Jurkat, Clone E6-1 (cell line): ENCODE measurements at places on chromosomes 4 and X.

DNA sequence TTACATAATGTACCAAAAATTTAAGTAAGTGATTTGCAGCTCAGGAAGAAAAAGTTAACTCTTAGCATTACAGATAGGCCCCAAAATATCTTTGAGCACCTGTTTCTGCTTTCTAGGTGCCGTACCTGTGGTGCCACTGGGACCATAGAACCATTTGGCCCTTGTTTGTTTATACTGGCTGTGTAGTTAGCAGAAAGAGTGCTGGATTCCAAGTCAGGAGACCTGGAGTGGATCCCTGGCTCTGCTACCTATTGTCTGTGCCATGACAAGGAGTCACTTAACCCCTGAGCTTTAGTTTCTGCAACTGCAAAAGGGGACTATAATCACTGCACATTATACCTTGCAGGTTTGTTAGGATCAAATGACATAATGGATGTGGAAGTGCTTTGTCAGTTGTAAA lies 137.8 kb upstream of the GPR101 start:
- no peak for DNase-seq

GRCh38 chrX:107936434-107936730 lies 45.8 kb downstream of the TEX13B start:
- DNase-seq: no peak

- DNase-seq: peak; percentile 69
Observed at GRCh38 chr4:10015140-10015753, 6.0 kb downstream of the SLC2A9 start.

DNA sequence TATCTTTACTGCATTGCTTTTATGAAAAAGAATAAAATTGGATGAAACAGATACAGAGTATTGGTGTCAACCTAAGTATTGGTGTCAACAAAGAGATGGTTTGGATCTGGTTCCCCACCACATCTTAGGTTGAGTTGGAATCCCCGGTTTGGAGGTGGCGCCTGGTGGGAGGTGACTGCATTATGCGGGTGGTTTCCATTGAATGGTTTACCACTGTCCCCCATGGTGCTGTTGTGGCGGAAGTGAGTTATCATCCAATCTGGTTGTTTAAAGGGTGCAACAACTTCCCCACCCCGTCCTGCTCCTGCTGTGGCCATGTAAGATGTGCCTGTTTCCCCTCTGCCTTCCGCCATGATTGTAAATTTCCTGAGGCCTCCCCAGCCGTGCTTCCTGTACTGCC lies 52.8 kb upstream of the CD99 start:
- peak; percentile 92 for DNase-seq

DNA sequence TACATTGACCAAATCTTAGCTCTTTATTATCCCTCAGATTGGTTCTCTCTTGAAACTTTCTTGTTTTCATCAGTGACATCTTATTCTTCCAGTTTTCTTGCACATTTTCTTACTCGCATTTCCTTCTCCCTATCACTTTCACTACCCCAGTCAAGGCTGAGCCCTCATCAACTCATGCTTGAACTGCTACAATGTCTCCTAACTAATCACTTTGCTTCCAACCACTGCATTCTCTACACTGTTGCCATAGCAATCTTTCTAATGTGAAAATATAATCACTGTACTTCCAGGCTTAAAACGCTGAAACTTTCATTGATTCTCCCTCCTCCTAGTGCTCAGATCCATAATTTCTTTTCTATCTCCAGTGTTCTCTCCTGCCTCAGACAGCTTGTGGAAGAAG lies 22.2 kb upstream of the LPAR4 start:
- DNase-seq: no peak

- DNase-seq: no peak
Observed at GRCh38 chr4:3705236-3705987, 60.8 kb upstream of the ADRA2C start.
